ENCODE measurements at places on chromosomes 5 and 9.

GRCh38 chr5:132007399-132008162 is 3.9 kb downstream of the ACSL6 start:
- peak; percentile 51 for DNase-seq

GRCh38 chr9:117097761-117098160 is 317.1 kb downstream of the ASTN2 start:
- no peak for DNase-seq

- DNase-seq: no peak
These were observed 250.5 kb upstream of the PDE4D start for GRCh38 chr5:60143942-60144549.

- DNase-seq: no peak
These were observed 549.1 kb downstream of the CSNK1G3 start for GRCh38 chr5:124061068-124061430.

DNA sequence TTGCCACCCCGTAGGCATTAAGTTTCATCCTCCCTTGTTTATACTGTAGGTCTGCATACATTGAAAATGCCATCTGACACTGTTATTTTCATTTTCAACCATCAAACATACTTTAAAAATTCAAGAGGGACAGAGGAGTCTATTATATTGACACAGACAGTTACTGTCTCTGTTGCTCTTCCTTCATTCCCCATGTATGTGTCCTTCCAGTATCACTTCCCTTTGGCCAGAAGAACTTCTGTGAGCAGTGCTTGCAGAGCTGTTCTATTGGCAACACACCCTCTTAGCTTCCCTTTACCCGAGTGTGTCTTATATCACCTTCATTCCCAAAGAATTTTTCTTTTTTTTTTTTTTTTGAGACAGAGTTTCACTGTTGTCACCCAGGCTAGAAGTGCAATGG is 42.8 kb downstream of the RASGEF1C start:
- no peak for DNase-seq

GRCh38 chr5:74851684-74852353 is 14.4 kb downstream of the FAM169A start:
- no peak for DNase-seq

DNA sequence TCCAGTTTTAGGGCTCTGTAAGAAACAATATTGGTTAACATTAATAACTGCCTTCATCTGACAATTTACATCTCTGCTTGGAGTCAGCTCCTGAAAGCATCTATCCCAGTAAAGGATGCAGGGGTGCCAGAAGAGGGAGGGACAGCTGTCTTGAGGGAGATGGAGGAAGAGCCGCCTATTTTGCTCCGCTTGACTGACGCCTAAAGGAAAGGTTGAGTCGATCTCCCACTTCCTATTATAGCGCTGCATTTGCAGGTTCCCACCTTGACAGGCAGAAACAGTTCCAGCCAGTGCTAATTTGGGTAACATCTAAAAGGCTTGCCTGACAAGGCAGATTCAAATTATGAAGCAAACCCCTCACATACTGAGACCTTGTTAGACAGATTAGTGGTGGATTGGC is 374.6 kb downstream of the SPATA31D1 start:
- DNase-seq: no peak

- no peak for DNase-seq
These were observed 143.2 kb upstream of the PCA3 start for GRCh38 chr9:76620996-76621395.

DNA sequence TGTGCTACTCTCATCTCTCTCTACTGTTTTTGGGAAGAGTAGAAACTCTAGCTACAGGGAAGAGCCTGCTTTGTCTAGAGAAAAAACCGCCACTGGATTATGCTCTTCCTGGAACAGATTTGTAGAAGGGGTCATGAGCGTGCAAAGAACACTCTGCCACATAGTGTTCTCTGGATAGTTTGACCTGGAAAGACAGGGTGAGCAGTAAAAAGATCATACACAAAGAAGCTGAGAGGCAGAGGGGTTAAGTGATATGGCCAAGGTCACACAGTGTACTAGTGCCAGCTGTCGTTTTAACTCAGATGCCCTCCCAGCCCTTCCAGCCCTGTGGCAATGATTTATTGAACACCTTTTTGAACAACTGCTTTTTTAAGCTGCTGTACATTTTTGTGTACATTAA is 182.2 kb downstream of the NNT start:
- no peak for DNase-seq

- no peak for DNase-seq
These were observed 17.9 kb upstream of the POC5 start for GRCh38 chr5:75734913-75735789.
